ENCODE measurements at places on chromosomes 16 and 17. TPM values are rescaled to one million over a fixed set of nuclear protein-coding genes. Genes with fewer than 3 reads are reported as not detected.

Gene RGS11
- 1.2 TPM for total RNA-seq

Gene GUCY2D
- total RNA-seq = not detected

Gene SPEM1
- total RNA-seq = not detected

Gene BICDL2
- total RNA-seq = not detected

Gene CDT1
- total RNA-seq = 0.82 TPM

Gene CMTM2
- not detected for total RNA-seq

Gene KRTAP2-4
- not detected for total RNA-seq

Gene ARL4D
- total RNA-seq = 70.8 TPM

Gene RND2
- 0.45 TPM for total RNA-seq

Gene DNAAF1
- total RNA-seq = not detected

Gene CAVIN1
- 721 TPM for total RNA-seq

Gene KRTAP2-3
- not detected for total RNA-seq

Gene SPECC1
- 16.8 TPM for total RNA-seq

Gene NPIPA7
- not detected for total RNA-seq

Gene CCL23
- total RNA-seq = not detected

Gene HOXB7
- 0.18 TPM for total RNA-seq

Gene ACBD4
- total RNA-seq = 7.4 TPM

Gene KRT33B
- total RNA-seq = not detected

Gene NUBP1
- total RNA-seq = 17.2 TPM

Gene KCNH4
- not detected for total RNA-seq

Gene CEP295NL
- 1.5 TPM for total RNA-seq

Gene ZG16
- not detected for total RNA-seq

Gene ATP1B2
- not detected for total RNA-seq

Gene FN3K
- 0.74 TPM for total RNA-seq

Gene NCBP3
- 17.1 TPM for total RNA-seq

Gene ZNF689
- total RNA-seq = 8.1 TPM

Gene SP6
- not detected for total RNA-seq

Gene TAF1C
- 20.6 TPM for total RNA-seq

Gene LAT
- 1.1 TPM for total RNA-seq

Gene LPO
- not detected for total RNA-seq

Gene RAB37
- total RNA-seq = 0.09 TPM

Gene CEP131
- total RNA-seq = 9.6 TPM

Gene ERN1
- 11.6 TPM for total RNA-seq

Gene PRAC1
- not detected for total RNA-seq

Gene TNK1
- not detected for total RNA-seq

Gene MYCBPAP
- total RNA-seq = 1.7 TPM

Gene OR1F1
- total RNA-seq = not detected

Gene PCGF2
- total RNA-seq = 4.8 TPM

Gene PYDC1
- not detected for total RNA-seq

Gene VPS25
- total RNA-seq = 57.2 TPM

Gene NAE1
- total RNA-seq = 71.3 TPM

Gene DYNLRB2
- total RNA-seq = not detected

Gene ATP2A1
- total RNA-seq = 0.18 TPM

Gene PRR35
- total RNA-seq = not detected

Gene DHRS7C
- not detected for total RNA-seq

Gene NMRAL1
- total RNA-seq = 43.4 TPM

Gene HAPSTR1
- total RNA-seq = 77.6 TPM

Gene TPSD1
- not detected for total RNA-seq

Gene COA3
- total RNA-seq = 40.8 TPM

Gene ST6GALNAC2
- not detected for total RNA-seq

Gene CD300E
- not detected for total RNA-seq

Gene ZNF205
- 14.7 TPM for total RNA-seq

Gene KRTAP4-1
- not detected for total RNA-seq

Gene MYH2
- total RNA-seq = not detected

Gene TP53TG3
- total RNA-seq = not detected

Measured in fibroblast of the aortic adventitia (primary cell).